ENCODE measurements at places on chromosomes 2 and 18. TPM values are rescaled to one million over a fixed set of nuclear protein-coding genes. Genes with fewer than 3 reads are reported as not detected.

GRCh38 chr2:36337354-36337753 lies 18.2 kb upstream of the CRIM1 start:
- no peak overlapping the region for H3K27ac ChIP-seq
- DNase-seq = no peak
- H3K4me3 ChIP-seq = no peak overlapping the region
- no peaks in the 10 kb centered on the region for H3K27me3 ChIP-seq
- no peaks in the 10 kb centered on the region for H3K4me1 ChIP-seq
- H3K36me3 ChIP-seq = no peaks in the 10 kb centered on the region

GRCh38 chr2:171267855-171268629 lies 107.3 kb upstream of the TLK1 start:
- DNase-seq = no peak
- no peaks in the 10 kb centered on the region for H3K27me3 ChIP-seq
- H3K4me3 ChIP-seq = no peak overlapping the region
- H3K36me3 ChIP-seq = no peaks in the 10 kb centered on the region
- H3K4me1 ChIP-seq = no peaks in the 10 kb centered on the region
- H3K27ac ChIP-seq = no peak overlapping the region

DNA sequence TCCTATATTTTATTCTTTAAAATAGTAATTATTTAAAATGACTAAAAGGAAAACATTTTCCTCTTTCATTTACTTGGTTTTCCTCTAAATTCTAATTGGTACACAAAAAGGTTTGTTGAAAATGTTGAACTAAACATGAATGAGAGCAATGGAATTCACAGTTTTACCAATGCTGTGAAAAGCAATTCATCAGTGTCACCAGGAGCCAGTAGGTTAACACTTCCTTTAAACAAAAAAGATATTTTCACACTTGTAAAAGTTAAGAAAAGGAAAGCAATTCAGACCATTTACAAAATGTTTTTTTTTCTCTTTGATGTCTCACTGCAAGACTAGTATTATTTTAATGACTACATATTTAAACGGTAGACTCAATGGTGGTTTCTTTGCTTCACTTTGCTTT lies 341.6 kb downstream of the RIT2 start:
- no peak overlapping the region for H3K4me3 ChIP-seq
- no peaks in the 10 kb centered on the region for H3K4me1 ChIP-seq
- no peak for DNase-seq

GRCh38 chr18:21012308-21012707 lies 99.3 kb downstream of the ROCK1 start:
- peaks cover 36% of the 10 kb centered on the region for H3K36me3 ChIP-seq
- H3K4me3 ChIP-seq = no peak overlapping the region
- no peak for DNase-seq
- no peaks in the 10 kb centered on the region for H3K27me3 ChIP-seq
- no peak overlapping the region for H3K27ac ChIP-seq
- no peaks in the 10 kb centered on the region for H3K4me1 ChIP-seq

DNA sequence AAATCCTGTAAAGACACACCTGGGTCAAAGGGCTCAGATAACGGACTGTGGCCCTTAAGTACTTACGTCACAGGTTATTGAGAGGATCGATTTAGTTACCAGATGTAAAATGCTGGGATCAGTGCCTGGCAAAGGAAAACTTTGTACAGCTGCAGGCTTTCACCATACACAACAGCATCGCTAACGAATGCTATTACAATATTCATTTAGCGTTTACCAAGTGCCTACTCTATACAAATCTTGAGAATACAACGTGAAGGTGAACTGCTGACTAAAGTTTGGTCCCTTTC lies 619 bp upstream of the MSH6 start:
- H3K4me1 ChIP-seq = peaks cover 31% of the 10 kb centered on the region
- DNase-seq = no peak
- no peaks in the 10 kb centered on the region for H3K36me3 ChIP-seq
- peak overlapping the region; percentile 73 for H3K4me3 ChIP-seq
- no peaks in the 10 kb centered on the region for H3K27me3 ChIP-seq
- peak overlapping the region; percentile 94 for H3K27ac ChIP-seq

DNA sequence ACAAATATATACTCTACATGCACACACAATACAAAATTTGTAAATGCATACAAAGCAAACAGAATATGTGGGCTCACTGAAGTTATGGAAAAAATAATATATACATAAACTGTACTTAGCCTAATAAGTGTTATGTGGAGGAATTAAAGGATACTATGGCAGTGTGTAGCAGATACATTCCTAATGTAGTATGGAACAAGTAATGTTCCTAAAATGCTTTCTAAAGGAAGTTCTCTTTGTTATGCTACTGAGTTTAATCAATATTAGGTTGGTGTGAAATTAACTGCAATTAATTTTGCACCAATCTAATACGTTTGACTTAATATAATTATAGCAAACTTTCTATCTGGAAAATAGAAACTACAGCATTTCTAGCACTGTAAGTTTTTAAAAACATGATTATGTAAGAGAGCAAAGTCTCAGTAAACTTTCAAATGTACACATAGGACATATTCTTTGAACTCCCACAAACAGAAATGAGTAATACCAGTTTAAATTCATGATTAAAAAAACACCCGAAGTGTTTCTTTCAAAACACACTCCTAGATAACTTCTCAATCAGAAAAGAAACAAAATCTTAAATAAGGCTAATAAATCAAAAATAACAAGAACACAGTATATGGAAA lies 331.3 kb downstream of the LRRTM4 start:
- H3K27me3 ChIP-seq = no peaks in the 10 kb centered on the region
- no peaks in the 10 kb centered on the region for H3K4me1 ChIP-seq
- H3K27ac ChIP-seq = no peak overlapping the region
- H3K36me3 ChIP-seq = no peaks in the 10 kb centered on the region

DNA sequence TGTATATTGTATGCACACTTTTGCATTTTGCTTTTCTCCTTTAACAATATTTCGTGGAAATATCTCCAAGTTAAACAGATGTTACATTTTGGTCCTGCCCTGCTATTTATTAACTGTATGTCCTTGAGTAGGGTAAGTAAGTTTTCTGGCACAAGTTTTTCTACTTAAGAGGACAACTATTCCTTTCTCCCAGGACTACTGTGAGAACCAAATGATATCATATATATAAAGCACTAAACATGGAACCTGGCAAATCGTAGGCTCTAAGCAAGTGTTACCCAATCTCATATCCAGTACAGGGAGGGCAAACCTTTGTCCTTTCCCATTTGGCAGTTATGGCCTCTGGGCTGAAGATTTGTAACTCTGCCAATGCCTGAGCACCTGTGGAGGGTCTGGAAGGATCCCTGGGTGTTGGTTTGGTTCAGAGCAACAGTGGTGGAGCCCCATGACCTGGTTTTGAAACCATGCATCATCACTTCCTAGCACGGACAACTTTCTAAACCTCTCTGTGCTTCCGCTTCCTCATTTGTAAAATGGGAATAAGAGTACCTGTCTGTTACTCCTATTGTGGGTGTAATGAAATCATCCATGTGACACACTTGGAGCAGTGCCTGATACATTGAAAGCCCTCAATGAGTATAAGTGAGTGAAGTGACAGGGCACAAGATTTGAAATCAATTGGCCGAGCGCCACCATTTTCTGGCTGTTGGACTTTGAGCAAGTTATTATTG lies 28.3 kb upstream of the ICOS start:
- no peak overlapping the region for H3K4me3 ChIP-seq
- no peak for DNase-seq
- H3K36me3 ChIP-seq = no peaks in the 10 kb centered on the region
- H3K27me3 ChIP-seq = no peaks in the 10 kb centered on the region

DNA sequence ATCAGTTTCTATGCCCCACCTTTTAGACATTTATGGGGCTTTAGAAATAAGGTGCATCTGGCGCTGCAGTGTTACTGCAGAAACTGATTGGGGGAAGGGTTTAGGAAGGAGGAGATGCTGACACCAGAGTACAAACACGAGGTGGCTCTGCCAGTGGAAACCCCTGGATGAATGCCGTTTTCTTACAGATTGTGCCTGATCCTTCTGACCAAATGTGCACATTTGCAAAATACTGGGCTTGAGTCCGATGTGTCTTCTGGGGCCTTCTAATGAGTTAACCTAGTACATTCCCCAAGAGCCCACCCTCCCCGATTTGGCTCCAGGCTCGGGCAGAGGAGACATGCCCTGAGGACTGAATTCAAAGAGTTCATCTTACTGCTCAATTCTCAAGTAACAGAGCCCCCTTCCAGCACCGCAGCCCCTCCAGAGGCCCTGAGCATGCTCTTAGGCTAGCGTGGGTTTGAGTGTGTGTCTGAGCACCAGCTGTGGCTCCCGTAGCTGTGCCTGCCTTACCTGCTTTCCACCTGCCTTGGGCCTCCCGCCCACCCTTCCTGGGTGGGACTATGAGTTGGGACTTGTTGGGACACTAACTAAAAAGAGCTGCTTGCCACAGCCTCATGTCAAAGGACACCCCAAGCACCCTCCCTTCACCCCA lies 116.7 kb upstream of the COPS8 start:
- peak overlapping the region; percentile 64 for H3K27ac ChIP-seq
- H3K27me3 ChIP-seq = no peaks in the 10 kb centered on the region
- H3K4me1 ChIP-seq = peaks cover 47% of the 10 kb centered on the region
- DNase-seq = no peak
- H3K4me3 ChIP-seq = no peak overlapping the region

DNA sequence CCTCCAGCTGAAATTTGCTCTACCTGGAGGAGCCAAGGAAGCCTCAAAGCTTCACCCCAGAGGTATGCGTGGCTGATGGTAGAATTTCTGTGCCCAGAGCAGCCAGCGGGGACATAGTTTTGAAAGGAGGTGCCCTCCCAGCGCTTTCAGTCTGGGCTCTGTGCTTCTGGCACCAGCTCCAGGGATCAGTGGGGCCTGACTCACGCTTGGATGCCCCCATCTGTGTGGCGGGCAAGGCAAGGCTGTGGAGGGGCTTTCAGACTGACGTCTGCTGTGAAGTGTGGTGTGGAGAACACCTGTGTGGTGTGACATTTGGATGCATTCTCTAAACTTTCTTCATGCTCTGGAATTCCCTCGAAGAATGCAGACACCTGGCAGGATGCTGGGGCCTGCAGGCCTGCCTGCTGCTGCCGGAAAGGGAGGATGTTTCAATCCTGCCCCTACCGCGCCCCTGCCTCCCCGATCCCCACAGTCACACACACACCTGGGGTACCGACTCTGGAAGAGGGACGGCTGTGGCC lies 84.1 kb downstream of the CTIF start:
- H3K27ac ChIP-seq = no peak overlapping the region
- no peaks in the 10 kb centered on the region for H3K36me3 ChIP-seq
- no peak overlapping the region for H3K4me3 ChIP-seq
- no peaks in the 10 kb centered on the region for H3K27me3 ChIP-seq
- no peaks in the 10 kb centered on the region for H3K4me1 ChIP-seq
- DNase-seq = no peak

- DNase-seq = no peak
- no peaks in the 10 kb centered on the region for H3K36me3 ChIP-seq
- no peaks in the 10 kb centered on the region for H3K27me3 ChIP-seq
- no peak overlapping the region for H3K27ac ChIP-seq
- H3K4me3 ChIP-seq = no peak overlapping the region
Measured at GRCh38 chr2:169765523-169765922, 31.9 kb downstream of the KLHL23 start.

DNA sequence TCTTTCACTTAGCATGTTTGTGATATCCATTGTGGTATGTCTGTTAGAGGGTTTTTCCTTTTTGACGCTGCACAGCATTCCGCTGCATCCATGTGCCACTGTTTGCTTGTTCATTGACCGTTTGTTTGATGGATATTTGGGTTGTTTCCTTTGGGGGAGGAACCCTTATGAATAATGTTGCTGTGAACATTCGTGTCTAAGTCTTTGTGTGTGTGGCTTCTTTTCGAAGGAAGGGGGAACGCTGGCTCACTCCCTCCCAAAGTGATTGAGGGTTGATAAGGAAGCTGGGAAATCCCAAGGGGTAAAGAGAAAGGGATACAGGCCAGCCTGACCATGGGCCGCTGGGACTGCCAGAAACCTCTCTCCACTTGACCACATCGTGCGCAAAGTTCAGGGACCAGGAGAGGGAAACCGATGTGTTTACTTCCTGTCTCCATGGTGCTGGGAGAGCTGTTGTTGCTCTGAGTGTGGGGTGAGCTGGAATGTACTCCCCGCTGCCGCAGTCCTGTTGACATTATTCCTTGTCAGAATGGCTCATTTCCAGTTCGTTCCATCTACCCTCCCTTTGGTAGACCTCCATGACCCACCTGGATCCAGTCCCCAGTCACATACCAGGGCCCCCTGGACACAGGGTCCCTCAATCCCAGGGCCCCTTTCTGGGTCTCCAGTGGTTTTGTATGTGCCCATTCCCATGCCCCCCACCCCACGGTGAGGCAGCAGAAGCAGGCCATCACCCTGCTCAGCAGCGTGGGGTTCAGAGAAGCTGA lies 39.6 kb downstream of the HS1BP3 start:
- no peak overlapping the region for H3K27ac ChIP-seq
- no peaks in the 10 kb centered on the region for H3K4me1 ChIP-seq
- H3K36me3 ChIP-seq = no peaks in the 10 kb centered on the region
- H3K4me3 ChIP-seq = no peak overlapping the region

The DYNC2LI1 gene
- 2.9 TPM for total RNA-seq

The VIT gene
- not detected for total RNA-seq

The ZC3H6 gene
- 36.8 TPM for total RNA-seq

The TTLL4 gene
- total RNA-seq = 23.1 TPM

The C2orf74 gene
- total RNA-seq = 18.3 TPM

The LYPD6B gene
- not detected for total RNA-seq

Data from CD4-positive, alpha-beta memory T cell (primary cell).